Neural crest cell (in vitro differentiated cells): ENCODE measurements at places on chromosomes 7 and 10. TPM values are rescaled to one million over a fixed set of nuclear protein-coding genes. Genes with fewer than 3 reads are reported as not detected.

DNA sequence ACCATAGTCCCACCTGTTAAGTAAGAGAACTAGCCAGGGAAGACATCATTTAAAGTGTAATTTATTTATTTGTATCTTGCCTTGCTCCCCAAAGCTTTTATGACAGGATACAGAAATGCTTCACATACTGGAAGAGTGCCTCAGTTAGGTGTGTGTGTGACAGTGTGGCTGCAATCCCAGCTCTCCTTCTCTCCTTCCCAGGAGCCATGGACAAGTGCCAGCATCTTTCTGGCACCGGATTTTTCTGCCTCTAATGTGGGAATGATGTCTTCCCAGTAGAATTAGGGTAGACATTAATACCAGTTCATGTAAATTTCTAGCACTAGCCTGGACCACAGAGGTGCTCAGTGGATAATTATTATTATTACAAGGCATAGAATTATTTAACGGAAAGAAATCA lies 30.3 kb upstream of the ATXN7L1 start:
- no peak overlapping the region for H3K4me3 ChIP-seq
- no peak for DNase-seq
- H3K4me1 ChIP-seq, result peaks cover 9% of the 10 kb centered on the region
- peaks cover 10% of the 10 kb centered on the region for H3K36me3 ChIP-seq
- no peaks in the 10 kb centered on the region for H3K27me3 ChIP-seq
- H3K27ac ChIP-seq, result no peak overlapping the region

CLIP2 gene
- total RNA-seq, result 24.0 and 26.5 TPM in 2 replicates

DNA sequence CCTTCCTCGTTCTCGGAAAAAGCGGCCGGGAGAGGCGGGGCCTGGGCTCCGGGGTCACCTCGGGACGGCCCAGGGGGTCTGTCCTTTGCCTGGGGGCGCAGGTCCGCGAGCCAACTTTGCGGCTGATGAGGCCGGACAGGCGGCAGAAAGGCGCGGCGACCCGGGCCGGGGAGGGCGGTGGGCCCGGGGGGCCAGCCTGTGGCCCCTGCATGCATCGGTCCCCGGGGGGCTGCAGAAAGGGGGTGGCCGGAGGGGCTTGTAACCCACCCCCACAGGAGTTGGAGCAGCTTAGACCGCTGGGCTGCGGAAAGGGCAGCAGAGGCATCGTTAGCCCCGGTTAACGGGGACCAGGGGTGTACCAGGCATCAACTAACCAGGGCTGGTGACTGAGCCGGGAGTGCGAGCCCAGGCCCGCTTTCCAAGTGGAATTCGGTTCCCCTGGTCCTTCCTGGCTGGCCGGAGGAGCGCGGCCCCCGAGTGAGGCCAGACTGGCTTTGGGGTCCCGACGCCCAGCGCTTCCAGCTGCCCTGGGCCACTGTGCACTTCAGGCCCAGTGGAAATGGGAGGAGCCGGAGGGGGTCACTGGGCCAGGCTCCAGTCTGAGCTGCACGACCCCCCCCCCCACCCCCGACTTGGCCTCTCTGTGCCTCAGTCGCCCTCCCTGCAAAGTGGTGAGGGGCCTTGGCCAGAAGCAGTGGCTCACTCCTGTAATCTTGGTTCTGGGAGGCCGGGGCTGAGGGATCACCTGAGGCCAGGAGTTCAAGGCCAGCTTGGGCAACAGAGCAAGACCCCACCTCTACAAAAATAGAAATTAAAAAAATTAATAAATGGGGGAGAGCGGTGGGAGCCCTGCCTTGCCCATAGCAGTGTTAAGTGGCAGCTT lies 919 bp downstream of the SLC29A4 start:
- peak; percentile 28 for DNase-seq
- peak overlapping the region; percentile 85 for H3K4me3 ChIP-seq
- no peaks in the 10 kb centered on the region for H3K36me3 ChIP-seq
- H3K27me3 ChIP-seq, result peaks cover 3% of the 10 kb centered on the region

DNA sequence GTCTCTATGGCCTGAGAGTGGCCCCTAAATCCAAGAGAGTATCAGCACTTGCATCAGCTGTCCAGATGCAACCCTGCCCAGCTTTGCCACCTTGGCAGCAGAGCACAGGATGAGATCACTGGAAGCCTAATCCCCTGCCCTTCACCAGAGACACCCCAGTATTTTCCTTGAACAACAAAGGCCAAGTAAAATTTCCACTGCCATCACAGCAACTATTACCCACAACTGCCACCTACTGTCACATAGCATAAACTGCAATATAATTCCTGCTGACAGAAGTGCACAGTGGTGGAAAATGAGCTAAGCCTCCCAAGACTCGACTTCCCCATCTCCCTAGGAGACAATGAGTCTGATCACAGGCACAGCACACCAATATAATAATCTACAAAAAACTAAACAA lies 462.8 kb upstream of the ZWINT start:
- no peak overlapping the region for H3K4me3 ChIP-seq
- no peak for DNase-seq
- H3K36me3 ChIP-seq, result peaks cover 13% of the 10 kb centered on the region
- no peaks in the 10 kb centered on the region for H3K27me3 ChIP-seq
- H3K4me1 ChIP-seq, result no peaks in the 10 kb centered on the region
- no peak overlapping the region for H3K27ac ChIP-seq

DNA sequence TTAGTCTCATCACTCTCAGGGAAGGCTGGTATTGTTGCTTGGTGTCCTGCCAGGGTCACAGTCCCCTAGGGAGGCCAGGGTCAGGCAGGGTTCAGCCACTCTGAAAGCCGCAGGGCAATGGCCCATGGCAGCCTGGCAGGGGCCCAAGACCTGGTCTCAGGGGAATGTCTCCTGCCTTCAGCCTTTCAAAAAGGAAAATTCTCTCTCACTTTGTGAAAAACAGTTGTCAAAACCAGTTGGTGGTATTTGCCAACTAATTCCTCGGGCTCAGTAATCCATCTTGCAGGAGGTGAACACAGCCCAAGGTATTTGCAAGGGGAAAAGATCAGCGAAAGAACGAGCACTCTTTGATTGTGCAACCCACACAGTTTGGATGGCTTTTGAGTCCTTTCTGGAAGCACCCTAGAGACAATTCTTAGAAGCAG lies 101.5 kb downstream of the JCAD start:
- no peak overlapping the region for H3K4me3 ChIP-seq
- no peaks in the 10 kb centered on the region for H3K36me3 ChIP-seq
- H3K27me3 ChIP-seq, result no peaks in the 10 kb centered on the region
- H3K4me1 ChIP-seq, result peaks cover 33% of the 10 kb centered on the region
- H3K27ac ChIP-seq, result peak overlapping the region; percentile 12
- DNase-seq, result peak; percentile 5

GRCh38 chr10:97911217-97911616 lies 61.6 kb downstream of the GOLGA7B start:
- H3K4me3 ChIP-seq, result no peak overlapping the region
- no peaks in the 10 kb centered on the region for H3K4me1 ChIP-seq
- no peaks in the 10 kb centered on the region for H3K36me3 ChIP-seq
- peaks cover 45% of the 10 kb centered on the region for H3K27me3 ChIP-seq
- no peak overlapping the region for H3K27ac ChIP-seq
- DNase-seq, result no peak

GRCh38 chr10:132588301-132589013 lies 50.9 kb downstream of the INPP5A start:
- no peaks in the 10 kb centered on the region for H3K27me3 ChIP-seq
- peak overlapping the region; percentile 50 for H3K27ac ChIP-seq
- H3K4me1 ChIP-seq, result peaks cover 48% of the 10 kb centered on the region
- no peak for DNase-seq

IDI2 gene
- not detected in 2 replicates for total RNA-seq

DNA sequence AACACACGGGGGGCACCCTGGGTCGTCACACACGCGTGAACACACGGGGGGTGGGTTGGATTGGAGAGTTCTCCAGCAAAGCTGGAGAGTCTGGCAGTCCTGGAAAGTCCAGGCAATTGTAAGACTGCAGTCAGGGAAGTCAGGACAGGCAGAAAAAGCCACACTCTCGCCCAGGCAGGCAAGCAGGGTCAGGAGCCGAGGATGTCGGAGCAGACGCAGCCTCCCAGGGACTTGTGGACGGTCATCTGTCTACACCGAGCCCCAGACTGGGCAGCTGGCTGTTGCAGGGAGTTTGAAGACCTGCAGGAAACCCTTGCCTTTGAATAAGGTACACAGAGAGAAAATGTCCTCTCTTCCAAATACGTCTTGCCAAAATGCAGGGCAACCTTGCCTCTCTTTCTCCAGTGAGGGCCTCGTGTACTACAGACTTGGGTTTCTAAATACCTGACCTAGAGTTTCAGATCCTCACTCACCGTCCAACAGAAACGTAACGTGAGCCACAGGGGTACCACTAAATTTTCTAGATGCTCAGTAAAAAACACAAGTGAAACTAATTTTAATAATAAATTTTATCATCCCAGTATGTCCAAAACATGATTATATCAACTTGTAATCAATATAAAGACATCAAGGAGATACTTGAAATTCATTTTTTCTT lies 176.7 kb downstream of the ADARB2 start:
- H3K4me1 ChIP-seq, result peaks cover 14% of the 10 kb centered on the region
- DNase-seq, result no peak

DNA sequence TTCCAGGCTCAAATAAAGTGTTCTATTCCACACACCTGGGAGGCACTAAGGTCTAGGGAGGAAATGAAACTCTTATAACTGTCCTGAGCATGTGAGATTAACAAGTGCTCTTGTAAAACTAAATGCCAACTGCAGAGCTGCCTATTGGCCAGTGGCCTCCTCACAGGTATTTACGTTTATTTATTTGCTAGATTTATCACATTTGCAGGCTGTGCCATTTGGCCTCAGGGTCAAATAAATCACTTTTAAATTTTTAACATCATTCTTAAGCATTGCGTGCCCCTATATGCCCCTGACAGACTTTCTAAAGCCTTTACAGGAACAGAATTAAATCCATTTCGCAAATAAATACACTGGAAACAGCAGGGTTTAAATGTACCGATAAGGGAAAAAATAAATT lies 381.8 kb upstream of the NFE2L3 start:
- no peaks in the 10 kb centered on the region for H3K27me3 ChIP-seq
- H3K36me3 ChIP-seq, result no peaks in the 10 kb centered on the region
- H3K4me3 ChIP-seq, result no peak overlapping the region
- DNase-seq, result no peak

PPP1R17 gene
- total RNA-seq, result 1.2 and 1.4 TPM in 2 replicates

- H3K4me3 ChIP-seq, result no peak overlapping the region
- no peak for DNase-seq
- H3K27me3 ChIP-seq, result no peaks in the 10 kb centered on the region
- H3K4me1 ChIP-seq, result peaks cover 5% of the 10 kb centered on the region
- peaks cover 14% of the 10 kb centered on the region for H3K36me3 ChIP-seq
Measured at GRCh38 chr7:121373177-121373576, 22.9 kb downstream of the FAM3C start.

SEMA3C gene
- total RNA-seq, result 36.6 and 36.9 TPM in 2 replicates

GRCh38 chr10:127736222-127736914 lies 617 bp upstream of the FOXI2 start:
- H3K36me3 ChIP-seq, result peaks cover 4% of the 10 kb centered on the region
- peaks cover 94% of the 10 kb centered on the region for H3K27me3 ChIP-seq
- no peak overlapping the region for H3K27ac ChIP-seq
- peak; percentile 11 for DNase-seq
- H3K4me3 ChIP-seq, result no peak overlapping the region
- H3K4me1 ChIP-seq, result no peaks in the 10 kb centered on the region

MAPK8 gene
- total RNA-seq, result 56.6 and 59.1 TPM in 2 replicates

PNLIPRP2 gene
- total RNA-seq, result not detected in 2 replicates

DNA sequence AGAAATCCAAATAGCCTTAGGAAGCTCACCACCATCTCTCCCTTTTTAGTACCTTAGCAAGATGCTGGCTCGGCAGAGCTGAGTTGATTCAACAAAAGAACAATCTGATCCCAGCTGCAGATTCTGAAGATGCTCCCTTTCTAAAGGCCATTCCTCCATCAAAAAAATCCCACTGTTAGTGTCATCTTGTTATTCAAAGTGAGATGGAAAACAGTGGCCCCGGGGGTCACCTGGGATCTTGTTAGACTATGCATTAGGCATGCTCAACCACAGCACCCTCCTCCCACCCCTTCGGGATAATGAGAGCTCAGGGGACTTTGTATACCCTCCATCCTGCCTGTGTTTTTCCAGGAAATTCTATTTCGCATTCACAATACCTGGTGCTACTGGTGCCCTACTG lies 2.4 kb downstream of the NCAPG2 start:
- peaks cover 40% of the 10 kb centered on the region for H3K4me1 ChIP-seq
- H3K36me3 ChIP-seq, result peaks cover 17% of the 10 kb centered on the region
- no peak overlapping the region for H3K27ac ChIP-seq
- peak overlapping the region; percentile 85 for H3K4me3 ChIP-seq

DNA sequence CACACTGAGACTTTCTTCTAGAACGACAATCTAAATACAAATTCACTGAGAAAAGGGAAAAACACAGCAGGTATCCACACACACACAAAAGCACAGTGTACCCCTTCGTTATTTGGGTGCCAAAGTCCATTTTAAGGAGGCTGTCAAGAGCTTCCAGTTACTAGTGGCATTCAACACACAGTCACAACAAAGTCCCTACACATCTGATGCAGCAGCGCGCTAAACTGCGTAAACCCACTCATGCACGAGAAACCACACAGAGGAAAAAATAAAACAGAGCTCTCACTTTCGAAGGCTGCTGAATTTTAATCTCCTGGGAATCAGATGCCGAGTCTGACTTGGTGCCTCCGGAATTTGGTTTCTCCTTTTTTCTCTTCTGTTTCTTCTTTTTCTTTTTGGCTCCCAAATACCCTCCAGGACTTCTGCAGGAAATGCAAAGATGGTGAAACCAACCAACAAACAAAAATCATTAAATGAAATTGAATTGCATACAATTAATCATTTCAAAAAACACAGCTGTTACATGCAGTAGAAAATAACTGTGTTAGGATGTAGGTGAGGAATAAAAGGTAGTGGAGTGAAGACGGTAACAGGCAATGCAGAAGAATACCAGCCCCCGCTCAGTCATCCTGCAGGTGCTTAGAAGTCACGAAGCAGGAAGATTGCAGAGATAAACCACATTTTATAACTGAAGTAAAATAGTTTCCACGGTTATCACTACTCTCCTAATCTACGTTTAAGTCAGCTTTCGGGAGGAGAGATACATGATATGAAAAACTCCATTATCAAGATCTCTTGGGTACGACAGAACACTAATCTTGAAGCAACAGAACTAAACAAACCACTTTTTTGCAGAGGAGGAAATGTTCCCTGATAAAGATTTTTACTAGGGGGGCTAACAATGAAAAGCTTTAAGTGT lies 27.1 kb downstream of the NMT2 start:
- no peaks in the 10 kb centered on the region for H3K27me3 ChIP-seq
- H3K27ac ChIP-seq, result peak overlapping the region; percentile 72
- H3K36me3 ChIP-seq, result peaks cover 8% of the 10 kb centered on the region
- peaks cover 13% of the 10 kb centered on the region for H3K4me1 ChIP-seq
- H3K4me3 ChIP-seq, result no peak overlapping the region
